ENCODE measurements at places on chromosomes 5 and 9. TPM values are rescaled to one million over a fixed set of nuclear protein-coding genes. Genes with fewer than 3 reads are reported as not detected.

GGTA1 gene
- polyA plus RNA-seq, result 6.6 TPM

DMGDH gene
- polyA plus RNA-seq, result 17.4 TPM

LRRTM2 gene
- polyA plus RNA-seq, result 1.9 TPM

ZNF300 gene
- polyA plus RNA-seq, result 31.6 TPM

PCDHGB2 gene
- 4.7 TPM for polyA plus RNA-seq

NUDT2 gene
- 27.6 TPM for polyA plus RNA-seq

CCIN gene
- polyA plus RNA-seq, result 0.35 TPM

INPP5E gene
- polyA plus RNA-seq, result 14.7 TPM

FREM1 gene
- polyA plus RNA-seq, result 176 TPM

SLC36A2 gene
- 6.1 TPM for polyA plus RNA-seq

PRR7 gene
- polyA plus RNA-seq, result 1.2 TPM

GRXCR2 gene
- polyA plus RNA-seq, result not detected

TRAF1 gene
- polyA plus RNA-seq, result 4.9 TPM

PTPN3 gene
- polyA plus RNA-seq, result 47.5 TPM

NEUROG1 gene
- not detected for polyA plus RNA-seq

AMBP gene
- 1.2 TPM for polyA plus RNA-seq

NTNG2 gene
- 0.17 TPM for polyA plus RNA-seq

C6 gene
- polyA plus RNA-seq, result 2.9 TPM

Data from right renal pelvis (tissue), 4 donors.